ENCODE measurements at places on chromosomes 3 and 15.

DNA sequence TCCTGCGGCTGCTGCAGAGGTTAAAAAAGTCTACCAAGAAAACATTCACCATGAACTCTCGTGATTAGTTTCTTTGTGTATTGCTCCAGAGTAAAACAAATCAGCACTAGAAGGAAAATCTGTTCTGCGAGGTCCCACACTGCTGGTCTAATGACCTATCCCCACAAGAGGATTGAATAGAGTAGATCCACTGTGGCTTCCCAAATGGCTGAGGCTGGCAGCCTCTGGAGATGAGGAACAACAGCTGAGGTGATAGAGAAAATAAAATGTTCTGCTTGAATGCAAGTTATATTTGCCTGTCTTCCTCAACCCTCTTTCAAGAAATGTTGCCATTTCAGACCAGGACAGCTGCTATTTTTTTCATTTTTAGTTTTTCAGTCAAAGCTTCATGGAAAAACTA is 883.3 kb downstream of the CADM2 start:
- DNase-seq, result no peak

GRCh38 chr3:46574243-46574646 is 8.1 kb upstream of the LRRC2 start:
- no peak for DNase-seq

GRCh38 chr3:143171141-143171980 is 51.8 kb downstream of the CHST2 start:
- peak; percentile 74 for DNase-seq

- peak; percentile 36 for DNase-seq
These were observed 4.4 kb upstream of the RASA2 start for GRCh38 chr3:141482245-141482922.

Measured in inflammatory macrophage (primary cell).